ENCODE measurements at places on chromosomes 13 and 19. TPM values are rescaled to one million over a fixed set of nuclear protein-coding genes. Genes with fewer than 3 reads are reported as not detected.

TMEM272 gene
- total RNA-seq: not detected

KLK12 gene
- not detected for total RNA-seq

ZNF726 gene
- total RNA-seq: 14.3 TPM

LILRB4 gene
- total RNA-seq: 3.1 TPM

GRCh38 chr19:54451331-54451871 lies 2.4 kb downstream of the LENG8 start:
- DNase-seq: no peak

GRCh38 chr13:109545931-109546330 lies 240.5 kb downstream of the IRS2 start:
- no peak for DNase-seq

DNA sequence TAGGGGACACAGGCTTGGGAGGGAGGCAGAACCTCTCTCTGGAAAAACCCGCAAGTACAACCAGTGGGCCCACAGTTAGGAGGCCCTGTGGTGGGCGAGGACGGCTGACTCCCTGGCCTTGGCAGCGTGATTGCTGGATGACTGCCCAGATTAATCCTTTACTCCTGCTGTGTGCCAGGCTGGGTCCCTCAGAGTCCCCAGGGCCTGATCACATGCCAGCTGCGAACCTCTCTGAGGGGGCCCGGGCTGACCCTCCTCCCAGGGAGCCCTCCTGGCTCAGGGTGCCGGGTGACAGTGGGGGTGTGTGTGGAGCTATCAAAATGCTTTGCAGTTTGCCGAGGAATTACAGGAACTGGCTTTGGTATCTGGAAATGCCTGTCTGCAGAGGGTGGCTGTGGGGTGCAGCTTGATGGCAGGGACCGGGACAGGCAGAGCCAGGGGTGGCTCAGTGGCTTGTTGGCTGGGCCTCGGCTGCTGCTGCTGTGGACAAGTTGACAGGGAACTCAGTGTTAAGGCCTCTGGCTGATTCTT lies 48.9 kb downstream of the DNM2 start:
- DNase-seq: no peak

GRCh38 chr19:7617172-7617571 lies 12.2 kb downstream of the XAB2 start:
- DNase-seq: no peak

Data from ureter (tissue), 1 donor.